AG04450 (cell line): ENCODE measurements at places on chromosomes 1 and 21. TPM values are rescaled to one million over a fixed set of nuclear protein-coding genes. Genes with fewer than 3 reads are reported as not detected.

DNA sequence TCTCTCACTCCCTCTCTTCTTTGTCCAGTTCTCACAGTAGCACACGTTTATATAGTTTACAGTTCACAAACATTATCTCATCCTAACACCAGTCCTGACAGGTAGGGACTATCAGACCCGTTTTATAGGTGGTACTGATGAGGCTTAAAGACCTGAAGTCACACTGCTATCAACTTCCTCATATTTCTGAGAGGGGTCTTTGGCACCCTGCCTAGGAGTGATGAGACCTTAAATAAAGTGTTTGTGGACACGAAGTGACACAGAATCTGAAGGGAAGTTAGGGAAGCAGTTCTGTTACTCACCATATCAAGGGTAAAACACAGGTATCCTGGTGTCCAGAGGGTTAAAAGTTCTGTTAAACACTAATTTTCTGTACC is 590 bp upstream of the TACSTD2 start:
- no peak for DNase-seq

DNA sequence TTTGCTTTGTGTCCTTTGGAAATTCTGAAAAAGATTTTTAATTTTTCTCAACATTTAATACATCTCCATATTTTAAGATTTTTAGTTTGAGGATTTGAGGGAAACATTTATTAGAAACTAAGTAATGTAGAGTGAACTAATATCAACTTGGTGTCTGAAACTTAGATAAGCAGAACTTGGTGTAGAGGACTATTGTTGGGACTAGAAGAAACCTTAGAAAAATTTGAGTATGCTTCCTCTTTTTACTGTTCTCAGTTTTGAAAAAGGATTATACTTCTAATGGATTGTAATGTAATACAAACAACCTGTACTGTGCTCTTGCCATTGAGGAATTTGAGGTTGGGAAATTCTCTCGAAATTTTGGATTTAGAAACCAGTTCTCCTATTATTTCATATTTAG is 2.4 kb downstream of the FNBP1L start:
- no peak for DNase-seq

- DNase-seq: peak; percentile 81
These were observed 92.1 kb downstream of the LRRC8C start for GRCh38 chr1:89725011-89725370.

GRCh38 chr1:66925944-66926343 is 1.2 kb downstream of the MIER1 start:
- DNase-seq: no peak

DNA sequence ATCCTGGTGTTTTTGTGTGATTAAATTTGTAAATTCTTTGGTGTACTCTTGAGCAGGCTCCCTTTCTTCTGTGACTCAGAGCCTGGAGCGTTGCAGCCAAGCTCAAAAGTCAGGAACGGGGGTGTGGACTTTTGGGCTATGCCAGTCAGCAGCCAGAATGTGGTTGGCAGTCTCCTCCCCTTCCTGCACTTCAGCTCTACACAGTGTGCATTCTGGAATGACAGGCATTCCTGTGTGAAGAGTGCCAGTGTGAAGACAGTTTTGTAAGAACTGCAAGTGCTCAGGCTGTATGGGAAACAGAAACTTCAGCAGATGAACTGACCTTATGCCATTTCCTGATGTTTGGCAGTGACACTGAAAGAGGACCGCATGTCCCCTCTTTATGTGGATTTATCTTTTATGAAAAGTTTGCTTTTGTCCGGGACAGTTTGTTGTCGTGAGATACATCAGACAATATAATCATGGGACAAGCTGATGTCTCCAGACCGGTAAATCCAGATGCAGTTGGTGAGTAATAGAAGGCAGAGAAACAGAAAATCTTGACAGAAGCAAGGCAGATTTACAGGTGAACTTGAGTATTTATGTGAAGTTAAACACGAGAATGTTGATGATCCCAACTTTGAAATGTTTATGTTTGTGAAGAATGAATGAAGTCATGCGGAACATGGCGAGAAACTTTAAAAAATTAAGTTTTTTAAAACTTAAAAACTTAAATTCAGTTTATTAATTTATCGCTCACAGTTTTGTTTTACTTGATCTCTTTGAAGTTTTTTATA is 67.7 kb upstream of the RCC1 start:
- DNase-seq: peak; percentile 90

GRCh38 chr1:209319549-209319948 is 264.0 kb upstream of the CAMK1G start:
- no peak for DNase-seq

GRCh38 chr1:31688233-31688918 is 15.4 kb downstream of the COL16A1 start:
- no peak for DNase-seq

Gene CFHR4
- polyA plus RNA-seq: not detected in 2 replicates

Gene SELENBP1
- 85.0 and 102 TPM in 2 replicates for polyA plus RNA-seq

DNA sequence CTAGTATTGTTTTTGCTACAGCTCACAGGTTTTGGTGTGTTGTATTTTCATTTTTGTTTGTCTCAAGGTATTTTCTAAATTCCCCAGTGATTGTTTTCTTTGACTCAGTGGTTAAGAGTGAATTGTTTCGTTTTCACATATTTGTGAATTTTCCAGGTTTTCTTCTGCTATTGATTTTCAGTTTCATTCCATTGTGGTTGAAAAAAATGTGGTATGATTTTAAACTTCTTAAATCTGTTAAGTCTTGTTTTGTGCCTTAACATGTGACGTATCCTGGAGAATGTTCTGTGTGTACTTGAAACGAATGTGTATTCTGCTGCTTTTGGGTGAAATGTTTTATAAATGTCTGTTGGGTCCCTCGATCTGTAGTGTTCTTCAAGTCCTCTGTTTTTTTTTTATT is 117.9 kb downstream of the KIF26B start:
- DNase-seq: no peak

Gene AMY1B
- polyA plus RNA-seq: not detected in 2 replicates

DNA sequence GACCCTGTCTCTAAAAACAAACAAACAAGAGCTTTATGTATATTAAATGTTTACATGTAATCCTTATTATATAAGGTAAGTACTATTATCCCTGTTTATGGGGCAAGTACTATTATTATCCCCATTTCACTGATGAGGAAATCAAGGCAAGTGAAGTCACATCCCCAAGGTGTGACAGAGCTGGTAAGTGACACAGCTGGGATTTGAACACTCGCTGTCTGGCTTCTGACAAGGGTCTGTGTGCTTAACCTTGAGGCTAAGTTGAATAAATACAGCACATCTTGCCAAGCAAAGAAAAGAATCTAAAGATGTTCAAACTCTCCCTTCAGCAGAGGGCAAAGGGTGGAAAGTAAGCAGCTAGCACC is 167.9 kb upstream of the IRF2BP2 start:
- no peak for DNase-seq
